ENCODE measurements at places on chromosomes 12 and 14.

GRCh38 chr12:131096681-131097181, 143.0 kb downstream of the ADGRD1 start:
- no peak for DNase-seq
- H3K4me3 ChIP-seq, result no peak overlapping the region
- no peaks in the 10 kb centered on the region for H3K4me1 ChIP-seq
- H3K27me3 ChIP-seq, result no peaks in the 10 kb centered on the region
- no peak overlapping the region for H3K27ac ChIP-seq

DNA sequence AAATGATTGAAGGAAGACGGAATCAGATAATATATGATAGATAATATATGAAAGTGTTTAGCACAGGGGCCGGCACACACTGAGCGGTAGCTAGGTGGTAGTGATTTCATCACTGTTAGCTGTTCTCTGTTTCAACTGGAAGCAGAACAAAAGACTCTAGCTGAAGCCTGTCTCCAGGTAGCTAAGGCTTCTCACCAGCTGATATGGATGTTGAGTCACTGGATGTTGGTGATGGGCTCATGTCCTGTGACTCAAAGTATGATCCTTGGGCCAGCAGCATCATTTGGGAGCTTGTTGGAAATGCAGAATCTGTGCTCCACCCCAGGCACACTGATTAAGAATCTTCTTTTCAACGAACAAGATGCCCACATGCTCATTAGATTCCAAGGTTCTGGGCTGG, 21.7 kb upstream of the KCNA5 start:
- no peak overlapping the region for H3K27ac ChIP-seq
- no peaks in the 10 kb centered on the region for H3K36me3 ChIP-seq
- H3K4me3 ChIP-seq, result no peak overlapping the region
- no peak for DNase-seq

DNA sequence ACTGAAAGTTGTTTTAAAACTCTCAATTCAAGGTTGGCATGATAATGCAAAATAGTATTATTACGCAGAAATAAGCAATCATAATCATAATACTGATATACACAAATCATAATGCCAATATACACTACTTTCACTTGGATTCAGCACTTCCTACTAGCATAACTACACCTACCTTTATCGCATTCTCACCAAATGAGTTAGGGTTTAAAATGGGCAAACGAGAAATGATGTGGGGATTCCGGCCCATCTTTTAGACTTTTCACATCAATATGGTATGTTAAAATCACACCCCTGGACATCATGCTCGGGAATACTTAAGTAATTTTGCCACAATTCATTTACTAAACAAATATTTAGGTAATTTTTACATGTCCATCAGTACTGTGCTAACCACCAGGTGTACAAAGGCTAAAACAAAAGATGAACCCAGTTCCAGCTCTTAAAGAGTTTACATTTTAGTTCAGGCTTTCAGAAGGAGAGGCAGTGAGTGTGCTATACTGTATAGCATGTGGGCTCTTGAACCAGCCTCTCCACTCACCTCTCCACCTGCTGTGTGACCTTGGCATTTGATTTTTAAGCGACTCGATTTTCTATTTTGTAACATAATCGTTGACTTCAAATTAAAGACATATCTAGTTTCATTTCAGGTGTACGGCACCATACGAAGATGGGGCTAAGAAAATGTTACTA, 1.1 kb upstream of the USP15 start:
- no peak for DNase-seq
- no peaks in the 10 kb centered on the region for H3K36me3 ChIP-seq
- H3K4me1 ChIP-seq, result peaks cover 28% of the 10 kb centered on the region
- peak overlapping the region; percentile 76 for H3K4me3 ChIP-seq
- peak overlapping the region; percentile 90 for H3K27ac ChIP-seq

GRCh38 chr12:26346736-26347135, 151.4 kb downstream of the SSPN start:
- H3K36me3 ChIP-seq, result no peaks in the 10 kb centered on the region
- H3K4me3 ChIP-seq, result no peak overlapping the region
- no peak for DNase-seq
- no peaks in the 10 kb centered on the region for H3K27me3 ChIP-seq
- H3K27ac ChIP-seq, result no peak overlapping the region

DNA sequence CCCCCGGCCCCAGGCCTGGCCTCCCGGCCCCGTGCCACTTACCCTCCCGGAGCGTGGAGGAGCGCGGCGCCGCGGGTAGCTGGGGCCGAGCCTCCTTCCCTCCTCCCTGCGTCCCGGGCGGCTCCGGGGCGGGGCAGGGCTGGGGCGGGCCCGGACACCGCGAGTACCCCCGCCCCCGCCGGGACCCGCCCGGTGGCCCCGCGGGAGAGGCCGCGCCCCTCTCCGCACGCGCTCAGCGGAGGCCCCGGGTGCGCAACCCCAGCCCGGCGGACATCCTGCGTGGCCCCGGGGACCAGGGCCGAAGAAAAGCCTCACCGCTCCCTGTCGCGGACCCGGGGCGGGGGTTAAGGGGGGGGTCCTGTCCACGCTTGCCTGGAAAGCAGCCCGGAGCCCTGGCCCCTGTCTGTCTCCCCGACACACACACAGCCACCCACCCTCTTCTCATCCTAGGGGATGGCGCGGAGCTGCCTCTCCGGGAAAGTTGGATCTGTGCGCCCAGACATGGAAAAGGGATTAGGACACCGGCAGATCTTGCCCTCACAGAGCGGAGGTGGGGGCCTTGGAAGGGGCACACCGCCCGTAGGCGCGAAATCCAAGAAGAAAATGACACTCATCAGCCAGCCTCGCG, at the start of gene SYNE3:
SYNE3 (minus strand) TSS at position 97 of the 628 bp plus-strand sequence. CDS start 40,829 bp downstream, outside the sequence.
- no peaks in the 10 kb centered on the region for H3K27me3 ChIP-seq
- DNase-seq, result no peak
- H3K4me3 ChIP-seq, result peak within 1 kb of the TSS; percentile 79
- H3K27ac ChIP-seq, result peak within 1 kb of the TSS; percentile 83

DNA sequence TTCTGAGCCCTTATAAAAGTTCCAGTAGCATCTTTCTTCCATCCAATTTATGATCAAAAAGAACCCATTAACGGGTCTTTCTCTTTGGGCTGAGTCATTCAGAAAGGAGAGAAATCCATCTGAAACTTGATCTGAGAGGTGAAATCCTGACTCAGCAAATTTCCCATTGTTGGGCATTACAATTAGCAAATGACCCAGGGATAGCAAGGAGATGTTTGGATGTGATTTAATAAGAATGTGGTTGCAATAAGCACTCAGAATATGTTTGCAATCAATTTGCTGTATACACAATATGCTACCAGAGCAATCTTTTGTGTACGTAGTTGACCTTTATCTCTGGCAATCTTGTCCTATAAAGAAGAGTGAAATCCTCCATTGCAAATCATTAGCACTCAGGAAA, 122.7 kb downstream of the CCDC60 start:
- H3K36me3 ChIP-seq, result no peaks in the 10 kb centered on the region
- H3K4me1 ChIP-seq, result no peaks in the 10 kb centered on the region
- no peak overlapping the region for H3K27ac ChIP-seq

GRCh38 chr14:36690311-36691040, 28.8 kb downstream of the PAX9 start:
- H3K27ac ChIP-seq, result no peak overlapping the region
- H3K4me1 ChIP-seq, result no peaks in the 10 kb centered on the region
- H3K4me3 ChIP-seq, result no peak overlapping the region
- no peak for DNase-seq
